ENCODE measurements at places on chromosomes 6 and 20.

- no peak for DNase-seq
Observed at GRCh38 chr20:19435821-19436220, 223.4 kb downstream of the SLC24A3 start.

GRCh38 chr20:37385176-37385575 is 39.2 kb downstream of the SRC start:
- DNase-seq = no peak

DNA sequence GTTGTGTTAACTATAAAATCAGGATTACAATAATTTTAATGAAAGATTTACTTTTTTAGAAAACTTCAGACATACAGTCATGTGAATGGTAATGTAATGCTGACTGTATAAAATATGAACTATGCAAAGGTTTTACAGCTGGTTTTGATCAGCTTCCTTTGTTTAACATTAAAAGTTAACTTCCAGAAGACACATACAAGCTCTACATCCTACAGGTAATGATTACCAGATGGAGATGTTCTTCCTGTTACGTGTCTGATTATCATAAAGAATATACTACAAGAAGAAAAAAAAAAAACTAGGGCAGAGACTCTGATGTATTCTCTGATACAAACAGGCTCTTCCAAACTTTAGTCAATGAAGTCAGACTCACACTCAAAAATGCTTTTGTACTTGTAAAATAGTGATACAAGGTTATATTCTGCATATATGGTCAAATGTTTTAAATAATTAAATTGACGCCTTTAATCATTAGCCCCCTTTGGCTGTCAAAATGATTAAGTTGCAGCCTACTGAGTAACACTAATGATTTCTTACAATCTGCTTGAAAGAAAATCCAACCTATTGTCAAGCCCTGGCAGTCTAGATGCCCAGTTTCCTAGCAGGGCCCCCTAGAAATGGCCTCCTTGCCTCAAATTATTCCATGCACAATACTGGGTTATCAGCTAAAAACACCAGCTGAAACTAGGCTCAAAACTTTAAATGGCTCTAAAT is 251.8 kb upstream of the RUNX2 start:
- no peak for DNase-seq

- no peak for DNase-seq
Observed at GRCh38 chr20:3358676-3359340, 48.7 kb downstream of the DNAAF9 start.
